ENCODE measurements at places on chromosomes 1 and 21. TPM values are rescaled to one million over a fixed set of nuclear protein-coding genes. Genes with fewer than 3 reads are reported as not detected.

GRCh38 chr21:33380483-33380998, 22.7 kb upstream of the IFNGR2 start:
- peak; percentile 57 for DNase-seq

GRCh38 chr1:97877307-97877706, 43.5 kb downstream of the DPYD start:
- DNase-seq: no peak

DNA sequence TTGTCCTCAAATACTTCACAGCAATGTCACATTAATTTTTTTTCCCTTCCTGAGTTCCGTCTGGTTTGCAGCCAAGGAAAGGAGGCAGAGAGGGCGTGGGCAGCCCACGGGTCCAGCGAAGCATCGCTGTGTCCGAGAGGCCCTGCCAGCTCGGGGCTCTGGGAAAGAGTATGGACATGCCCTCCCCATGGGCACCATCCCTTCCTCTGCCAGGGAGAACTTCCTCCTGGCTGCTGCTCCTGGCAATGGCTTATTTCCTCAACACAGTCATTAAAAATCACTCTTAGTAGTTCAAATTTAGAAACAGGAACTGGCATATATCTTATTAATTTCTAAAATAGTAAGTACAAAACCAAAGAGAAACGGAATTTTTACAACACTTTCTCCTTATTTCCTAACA, 115.4 kb downstream of the RIPK4 start:
- DNase-seq: no peak

CHAF1B gene
- 1.6 TPM for total RNA-seq

DNA sequence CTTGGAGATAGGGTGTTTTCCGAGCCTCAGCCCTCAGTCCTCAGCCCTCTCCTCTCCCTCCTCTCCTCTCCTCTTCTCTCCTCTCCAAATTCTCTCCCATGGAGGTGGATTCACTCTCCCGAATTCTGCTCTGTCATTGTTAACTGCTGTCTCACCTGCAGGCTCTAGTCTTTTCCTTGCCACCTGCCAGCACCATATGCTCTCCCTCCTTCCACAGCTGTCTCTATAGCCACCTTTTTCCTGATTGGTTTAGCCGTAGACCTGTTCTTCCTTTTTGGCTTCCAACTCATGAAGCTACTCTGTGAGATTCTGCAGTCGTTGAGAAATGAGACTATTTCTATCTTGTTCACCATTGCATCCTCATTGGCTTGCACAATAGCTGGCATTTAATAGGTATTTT, 19.7 kb downstream of the COG2 start:
- no peak for DNase-seq

- no peak for DNase-seq
Observed at GRCh38 chr1:93323185-93323820, 22.4 kb upstream of the DR1 start.

DNA sequence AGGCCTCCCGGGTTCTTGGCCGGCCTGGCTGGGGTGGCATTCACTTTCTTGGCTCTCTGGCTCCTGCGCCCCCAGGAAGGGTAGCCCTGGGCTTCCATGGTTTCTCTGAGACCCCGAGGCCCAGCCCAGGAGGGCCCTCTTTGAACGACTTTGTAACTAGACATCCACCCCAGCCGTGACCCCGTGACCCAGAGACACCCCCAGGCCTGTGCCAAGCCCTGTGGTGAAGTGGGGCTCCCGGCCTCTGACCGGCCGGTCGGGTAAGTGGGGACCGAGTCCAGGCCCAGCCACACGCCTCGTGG, 64.0 kb downstream of the COL18A1 start:
- DNase-seq: no peak

KMO gene
- total RNA-seq: 0.10 TPM

GRCh38 chr1:206963119-206963712, 7.0 kb downstream of the FCAMR start:
- no peak for DNase-seq

DNA sequence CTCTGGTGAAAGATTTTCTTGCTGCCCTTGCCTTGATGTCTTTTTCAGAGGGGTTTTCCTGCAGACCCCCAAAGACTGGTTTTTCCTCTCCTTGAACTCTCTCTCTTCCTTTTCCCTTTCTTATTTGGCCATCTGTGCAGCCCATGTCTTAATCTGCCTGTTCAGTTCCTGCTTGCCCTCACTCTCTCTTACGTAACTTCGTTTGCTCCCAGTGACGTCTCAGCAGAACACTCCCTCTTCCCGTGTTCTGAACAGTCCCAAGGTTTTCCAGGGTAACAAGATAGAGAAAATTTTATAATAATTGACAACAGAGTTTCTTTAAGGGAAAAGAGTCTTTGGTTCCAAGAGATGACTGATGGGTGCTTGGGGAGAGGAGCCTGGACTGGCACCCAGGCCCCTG, 109.1 kb upstream of the LMO4 start:
- no peak for DNase-seq

GRCh38 chr1:8397511-8397910, 79.6 kb downstream of the SLC45A1 start:
- DNase-seq: peak; percentile 31

GLRX2 gene
- 4.9 TPM for total RNA-seq

- DNase-seq: no peak
Observed at GRCh38 chr1:16112596-16113555, 39.4 kb upstream of the FAM131C start.

GRCh38 chr1:179828554-179829110, 49.0 kb downstream of the TOR1AIP2 start:
- DNase-seq: no peak

DNA sequence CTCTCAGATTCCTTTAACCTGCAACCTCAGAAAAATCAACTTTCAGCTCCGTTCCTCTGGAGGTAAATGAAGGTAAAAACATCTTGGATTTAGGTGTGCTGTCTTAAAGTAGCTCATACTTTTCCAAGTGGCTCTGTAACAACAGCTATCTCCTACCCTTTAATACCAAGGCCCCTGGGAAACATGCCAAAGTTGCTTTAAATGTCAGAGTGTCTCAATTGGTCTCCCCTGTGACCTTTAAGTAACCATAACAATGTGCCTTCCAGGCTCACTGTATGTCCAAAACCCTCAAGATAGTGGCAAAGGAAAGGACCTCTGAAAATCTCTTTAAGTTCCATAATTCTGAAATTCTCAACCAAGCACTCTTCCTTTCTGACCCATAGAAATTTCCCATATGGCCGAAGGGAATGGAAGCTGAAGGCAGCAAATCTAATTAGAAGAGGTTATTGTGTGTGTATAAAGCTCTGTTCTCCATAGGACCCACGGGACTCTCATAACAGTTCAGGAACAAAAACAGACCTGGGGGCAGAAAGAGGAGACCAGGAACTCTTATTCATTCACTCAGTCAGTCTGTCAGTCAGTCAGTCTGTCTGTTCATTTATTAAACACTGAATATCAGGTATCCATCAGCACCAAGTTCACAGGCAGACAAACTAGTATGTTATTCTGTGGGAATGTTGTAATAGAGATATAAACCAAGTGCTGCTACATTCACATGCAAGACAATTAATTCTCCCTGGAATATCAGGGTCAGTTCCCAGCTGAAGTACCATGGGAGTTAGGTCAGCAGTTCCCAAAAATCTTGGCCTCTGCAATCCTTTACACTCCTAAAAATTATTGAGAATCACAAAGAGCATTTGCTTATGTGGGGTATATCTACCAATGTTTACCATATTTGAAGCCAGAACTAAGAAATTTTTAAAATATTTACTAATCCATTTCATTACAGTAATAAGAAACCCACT, 19.1 kb downstream of the ASTN1 start:
- DNase-seq: no peak

GRCh38 chr21:45982758-45983648, 1.4 kb downstream of the COL6A1 start:
- DNase-seq: no peak

- DNase-seq: no peak
Observed at GRCh38 chr1:205950280-205950679, 7.0 kb upstream of the SLC26A9 start.

UBIAD1 gene
- total RNA-seq: 8.7 TPM

GRCh38 chr21:42561762-42562650, 48.4 kb downstream of the SLC37A1 start:
- no peak for DNase-seq

DNA sequence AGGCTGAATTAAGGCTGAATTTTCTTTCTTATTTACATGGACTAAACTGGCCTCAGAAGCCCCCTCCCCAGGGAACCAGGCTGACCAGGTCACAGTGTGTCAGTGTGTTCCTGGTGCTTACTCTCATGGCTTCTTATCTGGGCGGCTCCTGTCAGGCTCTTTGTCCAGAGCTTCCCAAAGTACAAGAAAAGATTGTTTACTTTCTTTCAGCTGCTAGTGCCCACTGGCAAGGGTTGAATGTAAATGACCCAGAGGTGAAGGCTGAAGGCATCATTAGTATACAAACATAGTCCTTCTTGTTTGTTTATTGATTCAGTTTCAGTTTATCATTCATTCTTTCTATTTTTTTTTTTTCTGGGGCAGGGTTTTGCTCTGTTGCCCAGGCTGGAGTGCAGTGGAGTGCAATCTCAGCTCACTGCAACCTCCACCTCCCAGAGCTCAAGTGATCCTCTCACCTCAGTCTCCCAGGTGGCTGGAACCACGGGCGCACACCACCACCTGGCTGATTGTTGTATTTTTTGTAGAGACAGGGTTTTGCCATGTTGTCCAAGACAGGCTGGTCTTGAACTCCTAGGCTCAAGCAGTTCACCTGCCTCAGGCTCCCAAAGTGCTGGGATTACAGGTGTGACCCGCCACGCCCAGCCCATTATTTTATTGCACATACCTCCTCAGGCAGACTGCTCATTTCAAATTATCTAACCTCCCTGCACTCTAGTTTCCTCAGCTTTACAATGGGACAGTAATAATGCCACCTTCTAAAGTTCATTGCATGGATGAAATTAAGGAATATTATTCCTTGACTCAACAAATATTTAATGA, 9.8 kb upstream of the KDM4A start:
- DNase-seq: no peak

CASQ1 gene
- total RNA-seq: 109 TPM

MPZ gene
- 26.5 TPM for total RNA-seq

CPTP gene
- total RNA-seq: 8.7 TPM

DNA sequence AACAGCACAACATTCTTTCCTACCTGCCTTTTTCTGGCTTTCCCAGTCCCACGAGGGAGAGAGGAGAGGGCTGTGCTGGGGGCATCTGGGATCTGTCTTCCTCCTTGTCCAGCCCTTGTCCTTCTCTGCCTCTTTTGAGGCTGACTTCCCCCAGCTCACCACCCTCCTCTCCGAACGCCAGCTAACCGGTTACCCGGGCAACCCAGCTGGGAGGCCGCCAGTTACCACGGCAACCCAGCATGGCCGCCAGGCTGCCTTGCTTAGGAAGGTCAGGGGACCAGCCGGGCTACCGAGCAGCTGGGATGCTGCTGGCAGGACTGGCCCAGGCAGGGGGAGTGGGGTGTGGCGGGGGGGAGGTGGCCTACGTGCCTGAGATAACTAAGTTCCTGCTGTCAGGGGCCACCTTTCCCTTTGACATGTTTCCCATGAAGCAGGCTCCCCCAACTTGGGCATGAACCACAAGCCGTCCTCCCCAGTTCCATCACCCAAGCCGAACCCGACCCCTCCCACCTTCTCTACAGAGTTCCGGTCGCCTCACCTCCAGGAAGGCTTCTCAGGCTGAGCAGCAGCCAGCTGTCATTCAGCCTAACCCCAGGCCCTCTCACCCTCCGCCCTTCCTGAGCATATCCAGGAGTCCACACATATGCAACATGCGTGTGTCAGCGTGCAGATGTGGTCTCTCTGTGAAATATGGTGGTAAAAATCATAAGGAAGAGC, 8.7 kb downstream of the PLEKHA6 start:
- DNase-seq: peak; percentile 7

THRAP3 gene
- total RNA-seq: 77.5 TPM

DNA sequence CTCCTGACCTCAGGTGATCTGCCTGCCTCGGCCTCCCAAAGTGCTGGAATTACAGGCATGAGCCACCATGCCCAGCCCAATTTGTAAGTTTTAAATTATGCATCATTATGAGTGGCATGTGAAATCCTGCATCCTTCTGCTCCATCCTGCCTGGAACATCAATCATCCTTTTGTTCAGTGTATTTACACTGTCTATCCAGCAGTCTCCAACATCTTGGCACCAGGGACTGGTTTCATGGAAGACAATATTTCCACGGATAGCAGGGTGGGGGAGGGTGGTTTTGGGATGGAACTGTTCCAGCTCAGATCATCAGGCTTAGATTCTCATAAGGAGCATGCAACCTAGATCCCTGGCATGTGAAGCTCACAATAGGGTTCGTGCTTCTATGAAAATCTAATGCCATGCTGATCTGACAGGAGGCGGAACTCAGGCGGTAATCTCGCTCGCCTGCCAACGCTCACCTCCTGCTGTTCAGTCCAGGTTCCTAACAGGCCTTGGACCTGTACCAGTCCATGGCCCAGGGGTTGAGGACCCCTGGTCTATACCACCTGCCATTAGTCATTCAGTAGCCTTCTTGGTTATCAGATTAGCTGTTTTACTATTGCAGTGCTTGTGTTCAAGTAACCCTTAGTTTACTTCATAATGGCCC, 22.2 kb upstream of the TCEA3 start:
- DNase-seq: no peak

CLCA4 gene
- total RNA-seq: 1.8 TPM

DNA sequence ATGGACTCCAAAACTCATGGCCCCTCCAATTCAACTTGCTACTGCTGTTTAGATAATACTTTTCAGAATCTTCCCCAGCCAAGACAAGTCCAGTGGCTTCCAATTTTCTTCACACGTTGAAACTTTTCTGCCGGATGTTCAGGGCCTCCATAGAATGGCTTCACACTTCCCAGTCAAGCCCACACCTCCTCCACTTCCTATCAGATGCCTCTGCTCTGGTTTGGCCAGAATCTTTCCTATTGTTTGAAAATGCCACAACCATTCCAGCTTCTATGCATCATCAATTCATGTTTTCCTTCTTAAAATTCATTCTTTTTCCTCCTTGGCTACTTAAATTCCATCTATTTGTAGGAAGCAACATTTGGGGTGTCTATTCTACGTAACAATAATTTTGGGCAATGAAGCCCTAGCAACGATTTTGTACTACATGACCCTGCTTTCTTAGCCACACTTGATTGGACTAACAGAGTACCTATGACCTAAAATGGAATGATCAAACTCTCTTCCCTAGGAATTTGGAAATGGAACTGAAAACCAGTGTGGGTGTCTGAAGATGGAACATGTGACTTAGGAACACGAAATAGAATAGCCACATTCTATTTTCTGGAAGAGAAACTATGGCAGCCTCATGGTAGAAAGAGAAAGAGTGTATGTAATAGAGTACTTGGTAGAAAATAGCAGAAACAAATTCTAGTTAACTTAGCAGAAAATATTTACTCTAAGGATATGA, 74.1 kb upstream of the CNIH3 start:
- DNase-seq: no peak

- no peak for DNase-seq
Observed at GRCh38 chr1:90132306-90132705, 137.4 kb downstream of the ZNF326 start.

DNA sequence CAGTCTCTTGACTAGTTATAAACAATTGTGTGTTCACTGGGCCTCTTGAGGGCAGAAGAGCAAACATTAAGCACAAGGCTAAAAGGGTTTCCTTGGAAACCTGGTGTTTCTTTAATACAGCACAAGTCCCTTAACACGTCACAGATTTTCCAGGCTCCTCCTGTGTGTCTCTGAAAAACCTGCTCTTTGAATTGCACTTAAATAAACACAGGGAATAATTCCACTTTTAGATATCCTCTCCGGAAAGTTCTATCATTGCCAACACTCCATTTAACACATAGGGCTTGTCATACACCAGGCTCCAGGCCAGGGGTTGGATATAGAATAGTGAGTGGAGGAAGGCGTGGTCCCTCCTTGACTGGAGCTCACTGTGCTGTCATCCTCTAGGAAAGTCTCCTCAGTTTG, 442.6 kb downstream of the DSCAM start:
- DNase-seq: peak; percentile 84

Measured in skin of body (tissue), 3 donors.